Activated effector memory CD4-positive, alpha-beta T cell treated with anti-CD3 and anti-CD28 coated beads, Interleukin-2, amount 50 U/mL, for 16 hours (primary cell): ENCODE measurements at places on chromosomes 12 and 14.

DNA sequence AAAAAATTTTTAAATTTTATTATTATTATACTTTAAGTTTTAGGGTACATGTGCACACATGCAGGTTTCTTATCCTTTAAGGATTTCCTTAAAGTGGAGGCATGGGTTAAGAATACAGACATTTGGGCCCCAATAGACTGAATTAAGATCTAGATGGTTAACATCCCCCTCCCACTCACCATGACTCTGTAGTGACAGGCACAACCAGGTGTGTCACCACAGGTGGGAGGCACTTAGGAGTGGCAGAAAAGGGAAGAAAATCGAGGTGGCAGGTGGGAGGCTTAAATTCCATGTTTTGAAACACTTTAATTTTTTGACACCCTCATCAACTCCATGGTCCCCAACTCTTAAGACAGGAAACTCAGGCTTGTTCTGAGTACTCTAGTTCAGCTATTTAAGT is 37.6 kb upstream of the GRIP1 start:
- DNase-seq, result no peak

- DNase-seq, result no peak
Measured at GRCh38 chr14:84181072-84181471, 1348.9 kb upstream of the FLRT2 start.

GRCh38 chr12:96720363-96720705 is 186.7 kb upstream of the NEDD1 start:
- peak; percentile 64 for DNase-seq

DNA sequence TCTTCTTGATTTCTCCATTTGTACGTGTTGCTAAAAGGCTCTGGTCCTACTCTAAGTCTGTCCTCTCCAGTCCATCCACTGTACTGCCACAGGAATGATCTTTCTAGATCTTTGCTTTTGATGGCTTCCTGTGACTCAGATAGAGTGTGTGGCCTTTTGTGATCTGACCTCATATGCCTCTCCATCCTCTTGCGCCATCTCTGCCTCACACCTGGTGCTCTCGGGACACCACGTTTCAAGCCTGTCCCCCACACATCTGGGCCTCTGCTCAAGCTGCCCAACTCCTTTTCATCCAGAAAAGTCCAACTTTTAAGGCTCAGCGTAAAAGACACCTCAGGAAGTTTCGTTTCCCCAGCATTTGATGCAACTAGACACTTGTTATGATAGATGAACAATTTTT is 39.0 kb downstream of the DCAF4 start:
- DNase-seq, result no peak

GRCh38 chr12:84455598-84455997 is 457.0 kb downstream of the SLC6A15 start:
- no peak for DNase-seq

- DNase-seq, result no peak
Measured at GRCh38 chr12:85296362-85296761, 16.3 kb downstream of the ALX1 start.

GRCh38 chr14:103546652-103547454 is 15.6 kb downstream of the BAG5 start:
- DNase-seq, result peak; percentile 92

DNA sequence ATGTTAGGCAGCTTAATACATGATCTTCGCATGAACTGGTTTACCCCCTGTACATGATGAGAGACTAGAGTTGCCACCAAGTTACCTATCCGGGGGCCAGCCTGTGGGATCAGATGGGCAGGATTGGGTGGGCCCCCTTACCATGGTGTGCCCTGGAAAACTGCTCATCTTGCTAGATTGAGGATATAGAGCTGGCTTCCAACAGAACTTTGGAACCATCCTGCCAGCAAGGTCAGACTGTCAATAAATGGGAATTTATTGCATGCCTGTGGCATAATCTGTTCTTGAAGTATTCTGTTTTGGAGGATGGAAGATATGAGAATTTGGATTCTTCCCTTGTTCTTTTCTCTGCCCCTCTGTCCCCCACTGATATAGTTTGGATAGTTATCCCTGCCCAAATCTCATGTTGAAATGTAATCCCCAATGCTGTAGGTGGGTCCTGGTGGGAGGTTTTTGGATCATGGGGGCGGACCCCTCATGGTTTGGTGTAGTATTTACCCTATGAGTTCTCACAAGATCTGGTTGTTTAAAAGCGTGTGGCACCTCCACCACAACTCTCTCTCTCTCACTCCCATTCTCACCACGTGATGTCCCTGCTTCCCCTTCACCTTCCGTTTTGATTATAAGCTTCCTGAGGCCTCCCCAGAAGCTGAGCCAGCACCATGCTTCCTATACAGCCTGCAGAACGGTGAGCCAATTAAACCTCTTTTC is 3.7 kb upstream of the TM9SF1 start:
- peak; percentile 48 for DNase-seq

DNA sequence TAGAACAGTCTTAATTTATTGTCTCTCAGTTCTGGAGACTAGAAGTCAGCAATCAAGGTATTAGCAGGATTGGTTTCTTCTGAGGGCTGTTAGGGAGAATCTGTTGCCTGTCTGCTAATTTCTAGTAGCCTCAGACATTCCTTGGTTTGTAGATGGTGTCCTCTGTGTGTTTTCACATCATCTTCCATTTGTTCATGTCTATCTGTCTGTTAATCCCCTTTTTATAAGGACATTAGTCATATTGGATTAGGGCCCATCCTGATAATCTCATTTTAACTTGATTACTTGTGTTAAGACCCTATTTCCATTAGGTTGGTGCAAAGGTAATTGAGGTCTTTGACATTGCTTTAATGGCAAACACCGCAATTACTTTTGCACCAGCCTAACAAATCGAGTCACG is 34.3 kb downstream of the TBC1D15 start:
- no peak for DNase-seq
